ENCODE measurements at places on chromosomes 4 and X.

GRCh38 chrX:138856881-138857604 lies 145.5 kb upstream of the FGF13 start:
- no peak for DNase-seq

DNA sequence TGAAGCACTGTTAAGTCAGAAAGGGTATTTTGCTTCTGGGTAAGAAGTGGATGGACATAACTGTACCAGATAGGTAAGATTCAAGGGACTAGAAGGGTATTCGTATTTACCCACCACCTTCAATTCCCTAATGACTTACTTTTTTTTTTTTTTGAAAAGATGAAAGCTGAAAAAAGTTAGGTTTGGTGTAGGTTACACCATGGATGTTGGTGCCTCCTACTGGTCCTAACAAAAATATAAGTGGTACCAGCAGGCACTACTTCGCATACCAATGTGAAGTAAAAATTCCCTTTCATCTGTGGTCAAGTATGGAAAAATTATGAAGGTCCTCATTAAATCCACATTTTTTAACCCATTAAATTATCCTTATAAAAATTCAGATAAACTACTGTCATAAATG lies 7.2 kb downstream of the ANKRD17 start:
- no peak for DNase-seq

GRCh38 chrX:30170900-30171299 lies 44.5 kb upstream of the MAGEB2 start:
- no peak for DNase-seq

DNA sequence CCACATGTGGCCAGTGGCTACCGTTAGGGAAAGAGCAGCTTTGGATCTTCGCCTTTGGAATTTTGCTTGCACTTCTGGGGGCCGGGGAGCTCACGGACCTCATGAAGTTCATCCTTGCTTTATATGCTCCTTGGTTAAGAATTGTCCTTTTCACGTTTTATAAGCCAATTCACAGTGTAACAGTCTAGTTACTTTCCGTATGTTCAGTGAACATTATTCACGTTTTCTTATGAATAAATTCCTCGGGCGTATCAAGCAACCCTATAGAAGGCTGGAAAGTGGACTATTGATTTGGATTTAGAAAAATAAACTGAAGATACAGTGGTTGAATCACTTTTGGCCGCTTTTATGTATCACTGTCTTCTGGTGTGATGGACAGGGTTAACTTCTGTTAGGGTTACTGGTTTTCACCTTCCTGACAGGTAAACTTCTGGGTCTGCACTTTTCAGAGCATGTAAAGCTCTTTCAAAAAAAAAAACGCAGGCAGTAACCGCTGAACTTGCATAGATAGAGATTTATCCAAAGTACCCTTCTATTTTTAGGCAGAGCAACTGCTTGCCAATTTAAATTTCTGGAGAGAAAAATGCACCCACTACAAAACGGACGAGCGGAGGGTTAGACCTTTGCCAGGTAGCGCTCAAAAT lies 569 bp upstream of the PDLIM5 start:
- no peak for DNase-seq

DNA sequence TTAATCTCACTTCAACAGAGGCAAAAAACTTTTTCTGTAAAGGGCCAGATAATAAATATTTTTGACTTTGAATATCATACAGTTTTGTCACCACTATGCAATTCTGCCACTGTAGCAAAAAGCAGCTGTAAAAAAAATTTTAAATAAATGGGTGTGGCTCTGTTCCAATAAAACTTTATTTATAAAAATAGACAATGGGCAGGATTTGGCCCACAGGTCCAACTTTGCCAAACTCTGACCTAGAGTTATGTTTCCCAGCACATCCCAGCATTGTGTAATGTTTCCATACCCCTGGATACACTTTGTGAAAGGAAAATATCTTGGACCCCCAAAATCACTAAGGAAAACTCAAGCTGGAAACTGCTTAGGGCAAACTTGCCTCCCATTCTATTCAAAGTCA lies 94.9 kb upstream of the USP38 start:
- no peak for DNase-seq

GRCh38 chr4:4599481-4600275 lies 57.8 kb upstream of the STX18 start:
- DNase-seq = no peak

DNA sequence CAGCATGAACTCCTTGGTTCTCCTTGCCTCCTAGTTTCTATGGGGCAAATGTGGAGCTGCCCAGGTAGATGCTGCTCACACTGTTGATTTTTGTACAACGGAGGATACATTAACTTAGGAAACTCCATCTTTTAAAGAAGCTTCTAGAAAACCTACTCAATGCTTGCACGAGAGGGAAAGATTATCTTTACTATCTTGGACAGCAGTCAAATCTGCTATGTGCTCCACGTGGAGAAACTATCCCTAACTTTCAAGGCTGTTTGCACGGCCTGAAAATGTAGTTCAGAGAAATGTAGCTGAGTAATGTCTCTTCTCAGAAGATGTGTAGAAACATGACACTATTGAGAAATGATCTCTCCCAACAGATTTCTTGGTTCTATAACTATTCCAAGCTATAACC lies 1530.9 kb upstream of the PABPC4L start:
- no peak for DNase-seq

DNA sequence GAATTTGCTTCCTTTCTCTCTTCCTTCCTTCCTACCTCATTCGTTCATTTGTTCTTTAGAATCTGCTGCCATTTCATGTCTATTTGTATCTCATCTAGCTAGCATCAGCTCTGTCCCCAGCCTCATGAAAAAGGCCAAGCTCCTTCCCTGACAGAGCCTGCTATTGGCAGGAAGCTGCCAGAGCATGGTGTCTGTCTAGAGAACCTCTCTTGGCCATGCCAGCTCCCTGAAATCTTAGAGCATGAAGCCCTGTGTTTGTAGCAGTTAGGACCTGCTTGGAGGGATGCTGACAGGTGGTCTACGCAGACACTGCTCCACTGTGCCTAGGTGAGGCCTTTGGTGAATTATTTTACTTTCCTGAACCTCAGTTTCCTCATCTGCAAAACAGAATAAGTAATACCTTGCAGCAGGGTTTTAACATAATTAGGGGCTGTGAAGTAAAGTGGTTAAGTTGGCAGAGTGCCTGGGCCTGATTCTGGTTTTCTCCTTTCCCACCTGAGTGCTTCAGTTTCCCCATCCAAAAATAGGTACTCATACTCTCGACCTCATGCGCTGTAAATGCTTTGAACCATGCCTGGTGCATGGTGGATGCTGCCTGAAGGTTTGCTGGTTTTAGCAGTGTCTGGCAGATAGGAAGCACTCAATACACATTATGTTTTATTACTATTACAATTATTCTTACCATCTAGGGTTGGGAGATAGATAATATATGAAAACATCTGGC lies 4.7 kb downstream of the PTTG2 start:
- no peak for DNase-seq

- DNase-seq = no peak
These were observed 77.3 kb upstream of the LIMCH1 start for GRCh38 chr4:41460641-41461040.

- DNase-seq = no peak
These were observed 61.2 kb downstream of the SLC9A6 start for GRCh38 chrX:136046295-136047015.

DNA sequence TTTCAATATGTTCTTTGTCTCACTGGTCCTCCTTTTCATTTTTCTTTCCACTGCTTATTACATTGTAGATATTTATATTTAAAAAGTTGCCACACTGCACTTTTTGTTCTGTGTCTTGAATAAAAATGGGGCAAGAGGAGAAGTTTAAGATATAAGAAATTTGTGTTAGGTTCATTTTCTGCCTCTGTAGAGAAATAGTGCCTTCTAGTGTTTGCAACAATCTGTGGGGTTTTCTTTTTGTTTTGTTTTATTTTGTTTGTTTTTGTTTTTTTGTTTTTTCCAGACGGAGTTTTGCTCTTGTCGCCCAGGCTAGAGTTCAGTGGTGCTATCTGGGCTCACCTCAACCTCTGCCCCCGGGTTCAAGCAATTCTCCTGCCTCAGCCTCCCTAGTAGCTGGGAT lies 20.1 kb upstream of the SMIM14 start:
- DNase-seq = no peak

DNA sequence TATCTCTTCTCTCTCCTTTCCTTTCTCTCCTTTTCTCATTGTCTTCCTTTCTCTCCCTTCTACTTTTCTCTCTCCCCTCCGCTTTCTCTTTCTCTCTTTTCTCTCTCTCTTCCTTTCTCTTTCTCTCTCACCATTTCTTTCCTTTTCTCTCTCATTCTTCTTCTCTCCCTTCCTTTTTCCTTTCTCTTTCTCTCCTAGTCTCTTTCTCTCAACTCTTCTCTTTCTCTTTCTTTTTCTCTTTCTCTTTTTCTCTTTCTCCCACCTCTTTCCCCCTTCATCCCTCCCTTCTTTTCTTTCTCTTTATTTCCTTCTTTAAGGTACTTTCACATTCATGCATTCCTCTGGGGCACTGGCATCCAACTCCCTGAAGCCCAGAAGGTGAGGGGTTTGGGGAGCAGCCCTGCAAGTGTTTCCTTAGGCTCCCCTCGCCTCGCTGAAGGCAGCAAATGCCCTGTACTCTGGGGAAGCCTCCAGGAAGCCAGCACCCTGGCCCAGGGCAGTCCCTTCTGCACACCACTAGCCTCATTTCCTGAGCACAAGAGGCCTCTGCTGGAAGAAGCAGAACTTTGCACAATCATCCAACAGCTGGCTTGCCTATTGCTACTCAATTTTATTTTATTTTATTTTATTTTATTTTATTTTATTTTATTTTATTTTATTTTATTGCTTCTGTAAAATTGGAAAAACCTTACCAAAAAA lies 124.2 kb downstream of the NFKB1 start:
- peak; percentile 72 for DNase-seq

DNA sequence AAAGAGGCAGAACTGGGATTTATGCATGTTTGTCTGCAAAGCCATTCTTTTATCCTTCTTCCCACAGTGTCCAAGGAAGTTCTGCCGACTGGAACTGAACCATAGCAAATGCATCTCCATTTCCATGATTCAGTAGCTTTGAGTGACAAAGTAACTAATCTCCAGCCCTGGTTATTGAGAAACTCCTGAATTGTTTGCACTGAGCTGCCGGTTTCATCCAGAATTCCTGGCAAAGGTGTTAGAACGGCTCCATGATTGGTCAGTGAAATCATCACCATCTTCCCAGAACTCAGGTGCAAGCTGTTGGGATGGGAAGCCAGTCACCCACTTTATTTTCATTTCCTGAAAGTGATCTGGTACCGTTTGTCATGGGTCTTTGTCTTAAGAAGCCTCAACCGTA lies 47.0 kb upstream of the SLC34A2 start:
- no peak for DNase-seq

DNA sequence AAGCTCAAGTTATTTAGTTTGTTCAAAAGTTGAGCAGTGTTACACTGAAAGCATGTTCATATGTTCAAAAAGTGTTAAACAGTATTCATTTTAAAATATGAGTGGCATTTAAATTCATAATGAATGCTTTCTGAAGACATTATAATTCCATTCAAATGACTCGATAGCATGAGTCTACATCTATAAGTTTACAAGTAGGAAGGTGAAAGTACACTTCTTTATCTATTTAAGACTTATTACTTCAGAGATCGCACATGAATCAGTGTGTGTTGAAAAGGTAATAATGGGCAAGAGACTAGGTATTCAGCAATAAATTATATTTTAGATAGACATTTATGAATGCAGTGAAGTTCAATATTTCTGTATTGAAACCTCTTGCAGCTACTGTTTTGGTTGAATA lies 456.1 kb downstream of the GRXCR1 start:
- DNase-seq = no peak

DNA sequence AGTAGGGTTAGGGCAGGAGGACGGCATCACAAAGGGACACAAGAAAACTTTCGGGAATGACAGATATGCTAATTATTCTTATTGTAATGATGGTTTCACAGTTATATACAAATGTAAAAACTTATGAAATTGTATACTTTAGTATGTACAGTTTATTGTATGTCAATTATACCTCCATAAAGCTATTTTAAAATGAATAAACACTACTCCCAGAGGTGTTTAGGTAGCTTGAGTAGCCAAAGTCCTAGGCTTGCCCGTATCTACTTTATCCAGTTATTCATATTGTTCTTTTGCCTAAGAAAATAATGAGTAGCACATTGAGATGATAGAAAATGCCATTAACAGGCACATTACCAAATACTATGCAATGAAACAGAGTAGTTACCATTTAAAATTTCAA lies 43.0 kb downstream of the RPS6KA6 start:
- DNase-seq = no peak

DNA sequence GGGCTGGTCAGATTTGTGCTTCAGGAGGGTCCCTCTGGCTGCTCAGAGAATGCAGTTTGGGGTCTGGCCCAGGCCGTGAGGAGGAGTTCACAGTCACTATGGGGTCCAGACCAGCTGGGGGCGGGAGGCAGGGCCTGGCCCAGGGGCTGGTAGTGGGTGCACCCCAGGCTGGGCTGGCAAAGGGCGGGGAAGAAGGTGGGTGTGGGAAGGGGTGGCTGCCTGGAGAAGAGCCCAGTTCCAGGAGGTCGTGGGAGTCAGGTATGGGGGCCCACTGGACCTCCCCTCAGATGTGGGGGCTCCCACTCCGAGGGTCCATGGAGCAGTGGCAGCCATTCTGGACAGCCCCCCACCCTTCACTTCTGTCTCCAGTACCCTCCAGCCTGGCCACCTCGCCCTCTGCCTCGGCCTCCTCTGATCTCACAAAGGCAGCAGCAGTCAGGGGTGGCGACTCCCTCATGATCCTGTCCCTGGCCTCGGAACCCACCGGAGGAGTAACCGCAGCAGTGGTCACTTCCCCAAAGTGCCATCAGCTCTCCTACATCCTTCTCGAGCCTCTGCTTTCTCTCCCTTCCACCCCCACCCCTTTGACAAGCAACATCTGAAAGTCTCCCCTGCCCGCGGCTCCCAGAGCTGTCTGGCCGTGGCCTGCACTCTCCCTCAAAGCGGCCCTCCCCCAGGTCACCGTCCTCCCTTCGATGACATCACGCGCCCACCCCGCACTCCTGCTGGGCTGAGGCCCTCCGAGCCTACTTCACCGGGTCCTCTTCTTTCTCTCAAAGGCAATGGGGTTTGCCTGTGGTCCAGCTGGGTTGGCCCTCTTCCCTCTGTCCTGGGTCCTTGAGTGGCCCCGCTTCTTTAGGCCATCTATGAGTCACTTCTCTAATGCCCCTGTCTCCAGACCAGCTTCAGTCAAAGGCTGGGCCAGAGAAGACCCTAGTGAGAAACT lies 1.7 kb upstream of the SLC6A8 start:
- DNase-seq = no peak

- no peak for DNase-seq
These were observed 32.9 kb downstream of the CXCL1 start for GRCh38 chr4:73902038-73902637.
